RPMI7951 (cell line): ENCODE measurements at places on chromosomes 16 and 17. TPM values are rescaled to one million over a fixed set of nuclear protein-coding genes. Genes with fewer than 3 reads are reported as not detected.
A peak's percentile ranks its signal among the peaks of the same experiment; 100 is the strongest.

DNA sequence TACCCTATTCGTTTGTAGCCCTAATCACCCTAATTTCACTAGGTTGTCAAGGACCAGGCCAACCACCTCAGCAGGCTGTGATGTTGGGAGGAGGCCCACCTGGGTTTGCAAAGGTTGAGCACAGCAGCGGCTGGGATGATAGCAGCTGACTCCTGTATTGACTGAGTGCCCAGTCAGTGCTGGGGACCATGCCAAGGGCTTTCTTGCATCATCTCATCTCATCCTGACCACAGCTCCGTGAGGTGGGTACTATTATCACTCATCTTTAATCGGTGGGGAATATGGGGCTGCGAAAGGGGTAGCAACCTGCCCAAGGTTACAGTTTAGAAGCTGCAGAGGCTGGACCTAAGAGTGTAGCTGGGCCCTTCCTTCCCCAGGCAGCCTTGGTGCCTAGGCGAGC is 11.7 kb downstream of the ATPAF2 start:
- peak; percentile 42 for DNase-seq

GRCh38 chr17:60080545-60080944 is 1.8 kb upstream of the HEATR6 start:
- no peak for DNase-seq

The TEDC2 gene
- total RNA-seq: 10.2 and 21.7 TPM in 2 replicates

GRCh38 chr16:3698941-3699340 is 18.4 kb downstream of the TRAP1 start:
- DNase-seq: no peak

- DNase-seq: no peak
Observed at GRCh38 chr17:21368545-21369246, 7.5 kb upstream of the KCNJ12 start.

- DNase-seq: no peak
Observed at GRCh38 chr16:89277049-89277448, 59.5 kb downstream of the ZNF778 start.

GRCh38 chr16:21302454-21302853 is 24.4 kb upstream of the CRYM start:
- DNase-seq: no peak

DNA sequence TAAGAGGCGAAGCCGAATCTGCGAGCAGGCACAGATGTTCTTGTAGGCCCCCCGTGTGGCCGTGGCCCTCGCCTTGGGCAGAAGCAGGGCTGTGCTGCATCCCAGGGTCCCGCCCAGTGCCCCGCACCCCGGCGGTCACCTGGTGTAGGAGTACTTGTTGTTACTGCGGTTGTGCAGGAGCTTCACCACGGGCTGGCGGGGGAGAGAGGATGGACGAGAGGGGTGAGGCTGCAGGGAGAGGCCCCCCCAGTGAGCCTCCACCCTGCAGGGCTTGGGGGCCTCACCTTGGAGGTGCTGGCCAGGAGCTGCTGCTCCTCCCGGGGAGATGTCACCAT is 11.4 kb downstream of the ASPHD1 start:
- DNase-seq: no peak

DNA sequence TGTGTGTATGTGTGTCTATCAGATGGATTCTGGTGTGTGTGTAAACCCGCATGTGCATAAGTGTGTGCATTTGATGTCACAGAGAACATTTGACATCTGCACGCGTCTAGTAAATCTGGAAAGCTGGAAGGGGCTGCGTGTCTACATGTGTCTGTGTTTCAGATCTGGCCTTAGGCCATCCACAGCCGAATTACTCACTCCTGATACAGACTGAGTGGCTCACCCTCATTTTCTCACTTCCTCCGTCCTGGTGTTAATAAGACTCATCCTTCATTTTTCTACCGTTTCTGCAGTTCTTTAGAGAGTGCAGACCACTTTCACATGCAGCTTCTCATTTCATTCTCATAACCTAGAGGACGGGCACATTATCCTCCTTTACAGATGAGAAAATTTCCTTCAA is 491.6 kb downstream of the CDH13 start:
- peak; percentile 88 for DNase-seq

- no peak for DNase-seq
Observed at GRCh38 chr16:67278773-67279295, 498 bp upstream of the PLEKHG4 start.

DNA sequence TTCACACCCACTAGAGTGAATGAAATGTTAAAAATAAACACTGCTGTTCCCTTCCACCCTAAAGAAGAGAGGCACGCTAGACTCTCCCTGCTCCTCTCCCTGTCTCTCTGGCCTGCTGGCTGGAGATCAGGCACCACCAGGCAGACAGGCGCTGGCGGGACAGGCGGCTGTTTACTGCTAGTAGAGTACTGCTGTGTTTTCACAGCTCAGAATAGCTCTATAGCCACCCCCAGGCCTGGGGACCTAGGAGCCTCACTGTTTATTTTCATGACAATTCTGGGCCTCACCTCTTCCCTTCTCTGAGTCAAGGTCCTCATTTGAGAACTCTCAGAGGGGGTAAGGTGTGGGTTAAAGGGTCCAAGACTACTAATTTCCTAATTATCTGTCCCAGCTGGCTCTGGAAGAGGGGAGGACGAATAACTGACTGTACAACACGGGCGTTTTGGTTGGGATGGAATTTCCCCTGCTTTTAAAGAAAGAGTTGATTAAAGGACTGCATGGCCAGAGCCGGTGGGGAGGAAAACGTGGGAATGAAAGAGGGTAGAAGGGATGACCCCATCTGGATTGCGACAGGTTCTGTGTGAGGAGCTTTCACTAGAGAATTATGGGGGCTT is 9.0 kb upstream of the G6PC1 start:
- DNase-seq: no peak

DNA sequence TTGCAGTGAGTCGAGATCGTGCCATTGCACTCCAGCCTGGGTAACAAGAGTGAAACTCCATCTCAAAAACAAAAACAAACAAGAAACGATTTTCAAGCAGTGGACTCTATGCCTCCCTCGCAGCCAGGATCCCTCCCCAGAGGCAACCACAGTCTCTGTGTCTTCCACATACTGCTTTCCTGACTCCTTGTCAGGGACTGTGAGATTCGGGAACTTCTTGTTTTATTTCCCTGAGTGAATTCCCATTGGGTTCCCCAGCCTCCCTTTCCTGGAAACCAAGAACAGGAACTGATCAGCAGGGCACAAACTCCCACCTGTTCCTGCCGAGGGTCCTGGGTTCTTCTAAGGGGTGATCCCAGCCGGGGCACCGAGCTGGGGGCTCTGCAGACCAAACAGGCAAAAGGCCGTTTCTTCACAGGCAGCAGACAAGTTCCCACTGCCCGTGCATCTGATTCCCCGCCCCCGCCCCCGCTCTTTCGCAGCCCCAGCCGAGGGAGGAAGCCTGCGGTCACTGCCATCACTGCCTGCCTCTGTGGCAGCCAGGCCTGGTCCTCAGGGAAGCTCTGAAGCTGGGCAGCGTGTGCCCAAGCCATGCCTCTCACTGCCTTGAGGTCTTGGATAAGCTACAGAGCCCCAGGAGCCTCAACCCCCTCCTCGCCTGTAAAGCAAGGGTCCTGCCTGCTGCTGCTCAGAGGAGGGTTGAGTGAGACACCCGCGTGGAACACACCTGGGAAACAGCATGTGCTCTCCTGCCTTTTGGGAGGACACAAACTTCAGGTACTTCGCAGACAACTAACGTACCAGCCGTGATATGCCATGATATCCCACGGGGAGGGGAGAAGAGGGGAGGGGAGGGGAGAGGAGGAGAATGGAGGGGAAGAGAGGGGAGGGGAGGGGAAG is 5.5 kb upstream of the PIEZO1 start:
- peak; percentile 58 for DNase-seq

The CCL8 gene
- not detected in 2 replicates for total RNA-seq

DNA sequence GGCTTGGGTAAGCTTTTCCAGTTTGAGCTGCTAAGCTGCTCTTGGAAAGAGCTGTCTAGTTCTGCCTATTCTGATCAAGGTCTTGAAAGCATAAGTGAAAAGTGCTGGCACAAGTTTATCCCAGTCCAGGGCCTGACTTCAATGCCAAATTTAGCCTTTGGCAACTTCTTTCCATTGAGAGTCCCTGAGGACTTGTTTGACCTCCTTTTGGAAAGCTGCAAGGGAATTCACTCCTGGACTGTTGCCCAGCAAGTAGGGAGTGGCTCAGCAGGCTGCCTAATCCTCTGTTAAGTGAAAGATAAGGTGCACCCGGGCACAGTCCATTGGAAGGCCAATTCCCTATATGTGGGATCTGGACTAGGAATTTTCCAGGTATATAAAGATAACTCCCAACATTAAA is 16.0 kb upstream of the TANC2 start:
- DNase-seq: peak; percentile 75

DNA sequence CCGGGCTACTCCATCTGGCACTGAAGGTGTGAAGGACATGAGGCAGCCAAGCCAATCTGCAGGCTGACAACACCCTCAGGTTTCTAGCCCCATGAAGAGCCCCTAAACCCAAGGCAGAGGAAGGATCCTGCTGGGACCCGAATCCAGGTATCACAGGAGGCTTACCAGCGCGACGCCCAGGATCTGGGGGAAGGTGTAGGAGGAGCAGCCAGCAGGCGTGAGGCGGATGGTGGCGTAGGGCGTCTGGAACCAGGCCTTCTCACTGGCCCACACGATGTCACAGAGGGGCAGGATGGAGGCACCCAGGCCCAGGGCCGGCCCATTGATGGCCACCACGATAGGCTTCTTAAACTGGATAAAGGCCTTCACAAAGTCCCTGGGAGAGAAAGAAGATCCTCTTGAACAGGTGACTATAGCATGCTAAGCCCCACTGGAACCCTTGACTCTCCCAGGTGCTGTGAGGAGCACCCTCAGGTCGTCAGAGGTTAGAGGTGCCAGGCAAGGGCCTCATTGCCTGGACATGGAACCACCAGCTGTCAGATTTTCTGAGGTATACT is 71.7 kb downstream of the DYNLRB2 start:
- DNase-seq: no peak

The KRT40 gene
- total RNA-seq: not detected in 2 replicates
